ENCODE measurements at places on chromosomes 1 and 21. TPM values are rescaled to one million over a fixed set of nuclear protein-coding genes. Genes with fewer than 3 reads are reported as not detected.

Gene NGF
- total RNA-seq: 0.13 TPM

Gene MAN1C1
- total RNA-seq: 0.49 TPM

Gene VN1R5
- total RNA-seq: not detected

Gene AMY1B
- not detected for total RNA-seq

Gene SYT11
- total RNA-seq: 25.9 TPM

Gene CLEC20A
- not detected for total RNA-seq

Gene PCBP3
- 0.16 TPM for total RNA-seq

Gene C1orf94
- not detected for total RNA-seq

Gene SEMA4A
- total RNA-seq: 0.16 TPM

Data from bladder microvascular endothelial cell (primary cell).